NB4 (cell line): ENCODE measurements at places on chromosomes 11 and 22.
A peak's percentile ranks its signal among the peaks of the same experiment; 100 is the strongest.

DNA sequence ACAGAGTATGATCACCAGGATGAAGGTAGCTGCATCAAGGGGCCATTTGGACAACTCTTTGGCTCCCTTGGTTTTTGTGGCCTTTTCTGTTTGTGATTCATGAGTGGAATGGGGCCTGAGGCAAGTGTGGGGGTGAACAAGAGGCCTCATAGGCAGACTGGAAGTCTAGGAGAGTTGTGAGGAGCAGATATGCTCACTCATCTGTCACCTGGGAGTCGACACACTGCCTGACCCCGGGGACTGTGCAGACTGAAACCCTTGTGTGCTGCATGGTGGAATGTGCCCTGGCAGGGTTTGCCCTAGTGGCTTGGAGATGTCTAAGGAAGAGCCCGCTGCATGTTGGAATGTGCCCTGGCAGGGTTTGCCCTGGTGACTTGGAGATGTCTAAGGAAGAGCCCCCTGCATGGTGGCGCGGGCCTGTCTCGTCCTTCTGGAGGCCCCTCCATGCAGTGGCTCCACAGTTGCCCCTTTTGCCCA, 60.0 kb downstream of the MED15 start:
- DNase-seq = no peak

GRCh38 chr22:26918226-26918625, 260.8 kb downstream of the MIAT start:
- DNase-seq = no peak

DNA sequence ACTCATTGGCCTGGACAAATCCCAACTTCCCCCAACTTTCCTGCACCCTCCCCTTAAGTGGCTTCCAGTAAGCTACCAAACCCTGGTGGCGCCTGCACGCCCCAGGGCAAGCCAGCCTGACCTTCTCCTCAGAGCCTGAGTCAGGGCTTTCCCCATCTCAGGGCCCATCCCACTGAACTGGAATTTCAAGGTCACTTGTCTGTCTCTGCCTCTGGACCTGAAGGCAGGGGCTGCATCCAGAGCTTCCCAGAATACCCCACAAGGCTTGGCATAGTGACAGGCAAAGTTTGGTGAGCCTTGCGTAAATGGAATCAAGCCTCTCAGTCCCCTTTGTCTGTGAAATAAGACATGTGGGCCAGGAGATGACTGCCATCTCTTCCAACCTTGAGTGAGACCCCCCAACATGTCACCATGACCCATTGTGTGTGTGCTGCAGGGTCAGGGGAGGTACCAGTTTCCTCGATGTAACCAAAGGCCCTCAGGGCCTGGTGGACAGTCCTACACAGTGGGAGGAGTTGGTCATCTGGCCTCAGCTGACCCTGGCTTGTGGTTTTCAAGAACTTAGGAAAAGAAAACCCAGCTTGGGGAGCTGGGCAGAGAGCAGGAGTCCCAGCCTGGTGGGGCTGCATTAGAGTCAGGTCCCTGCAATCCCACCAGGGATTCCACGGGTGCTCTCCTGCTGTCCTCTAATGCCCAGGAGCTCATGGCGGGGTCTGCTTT, 8.9 kb downstream of the ALX4 start:
- no peak for DNase-seq

DNA sequence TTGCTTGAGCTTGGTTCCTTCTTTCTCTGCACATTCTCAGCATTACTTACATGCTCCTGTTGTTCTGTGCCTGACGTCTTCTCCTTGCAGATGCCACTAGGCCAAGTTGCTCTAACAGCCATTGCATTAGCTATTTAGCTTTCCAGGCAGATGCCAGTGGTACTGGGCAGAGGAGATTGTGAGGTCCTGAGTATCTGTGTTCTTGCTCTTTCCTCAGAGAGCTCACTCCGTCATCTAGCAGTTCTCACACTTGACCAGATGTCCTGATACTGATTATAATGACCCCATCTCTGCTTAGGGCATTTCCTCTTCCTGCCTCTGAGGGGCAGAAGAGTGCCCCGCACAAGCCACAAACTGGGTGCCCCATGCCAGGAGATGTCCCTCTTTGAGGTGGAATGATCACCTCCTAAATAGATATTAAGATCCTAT, 30.7 kb downstream of the ARHGAP1 start:
- DNase-seq = peak; percentile 80

DNA sequence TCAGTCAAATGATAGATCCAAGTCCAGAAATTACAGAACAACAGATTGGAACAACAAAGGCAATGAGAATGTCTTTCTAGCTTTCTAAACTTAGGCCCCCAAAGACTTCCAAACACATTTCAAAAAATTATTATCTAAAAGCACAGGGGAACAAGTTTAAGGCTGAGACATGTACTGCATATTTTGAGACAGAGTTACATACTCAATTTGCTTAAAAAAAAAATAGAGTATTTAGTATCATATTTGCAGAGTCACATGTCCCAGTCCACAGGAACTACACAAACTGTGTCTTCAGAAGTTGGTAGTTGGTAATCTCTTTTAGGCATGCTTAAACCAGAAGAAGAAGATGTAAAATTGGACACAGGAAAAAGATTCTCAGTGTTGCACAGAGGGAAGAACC, 127.2 kb downstream of the MAML2 start:
- DNase-seq = no peak

- no peak for DNase-seq
These were observed 362.3 kb upstream of the KIRREL3 start for GRCh38 chr11:127362754-127363308.

DNA sequence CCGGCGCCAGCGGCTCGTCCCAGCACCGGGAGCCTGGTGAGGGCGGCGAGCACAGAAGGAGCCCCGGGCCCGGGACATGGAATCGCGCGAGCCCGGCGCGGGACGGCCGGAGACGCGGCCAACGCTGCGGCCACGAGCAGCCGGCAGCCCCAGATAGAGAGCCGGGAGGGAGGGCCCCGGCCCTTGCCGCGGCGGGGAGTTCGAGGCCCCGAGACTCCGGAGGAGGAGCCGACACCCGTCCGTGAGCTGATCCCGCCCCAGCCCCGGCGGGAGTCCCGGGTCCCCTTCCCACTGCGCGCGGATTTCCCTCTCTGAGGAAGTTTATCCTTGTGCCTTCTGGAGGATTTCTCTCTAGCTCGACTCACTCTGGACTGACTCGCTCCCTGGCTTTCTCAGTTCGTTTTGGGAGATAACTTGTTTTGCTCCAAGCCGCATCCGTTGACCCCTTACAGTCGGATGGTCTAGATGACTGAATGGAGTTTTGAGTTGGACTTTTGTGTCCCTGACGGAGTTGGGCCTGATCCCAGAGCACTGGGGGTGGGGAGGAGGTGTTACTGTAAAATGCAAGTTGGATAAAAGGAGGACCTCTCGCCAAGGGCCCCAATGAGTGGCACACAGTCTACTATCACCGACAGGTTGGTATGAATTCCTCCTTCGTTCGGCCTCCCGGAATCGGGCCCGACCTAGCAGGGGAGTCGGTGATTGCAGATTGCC, 585 bp downstream of the ARHGEF12 start:
- no peak for DNase-seq

DNA sequence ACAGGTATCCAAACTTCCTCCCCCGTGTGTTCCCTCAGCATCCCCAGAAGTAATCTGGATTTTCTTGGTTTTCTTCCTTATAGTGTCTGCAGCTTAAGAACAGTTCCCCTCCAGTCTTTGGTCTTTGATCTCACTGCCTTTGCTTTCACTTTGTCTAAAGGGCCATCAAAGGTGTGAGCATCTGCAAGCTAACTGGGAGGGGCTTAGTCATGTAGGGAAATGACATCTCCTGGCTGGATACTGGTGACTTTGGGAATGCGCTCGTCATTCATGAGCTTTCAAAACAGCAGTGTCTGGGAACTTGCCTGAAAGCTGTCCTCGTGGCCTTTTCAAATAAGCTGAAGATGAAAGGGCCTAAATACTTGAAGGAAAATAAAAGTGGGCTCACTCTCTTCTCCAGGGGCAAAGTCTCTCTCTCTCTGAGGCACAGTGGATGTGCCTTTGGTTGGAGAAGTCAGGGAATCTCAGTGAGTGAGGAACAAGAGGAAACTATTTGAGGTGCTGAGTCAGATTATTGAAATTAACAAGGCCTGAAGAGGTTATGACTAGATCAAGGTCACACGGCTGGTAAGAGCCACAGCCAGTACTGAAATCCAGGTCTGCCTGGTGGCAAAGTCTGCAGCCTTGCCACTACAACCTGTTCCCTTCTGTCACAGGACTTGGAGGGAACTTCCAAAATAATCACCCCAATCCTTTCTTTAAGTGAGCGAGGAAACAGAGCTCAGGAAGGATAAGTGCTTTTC, 45.6 kb upstream of the TENM4 start:
- no peak for DNase-seq

DNA sequence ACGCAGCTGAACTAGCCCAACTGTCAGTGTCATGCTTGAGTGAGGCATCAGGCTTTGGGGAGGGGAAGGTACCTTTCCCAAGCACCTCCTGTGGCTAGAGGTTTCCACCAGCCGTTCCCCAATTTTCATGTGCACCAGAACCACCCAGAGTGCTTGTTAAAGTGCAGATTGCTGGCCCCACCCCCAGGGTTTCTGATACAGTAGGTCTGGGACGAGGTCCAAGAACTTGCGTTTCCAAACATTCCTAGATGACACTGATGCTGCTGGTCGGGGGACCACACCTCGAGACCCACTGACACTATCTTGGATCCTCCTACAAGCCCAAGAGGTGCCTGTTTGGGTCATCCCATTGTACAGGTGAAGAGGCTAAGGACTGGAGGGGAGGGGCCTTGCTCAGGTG, 59.8 kb downstream of the PDE2A start:
- no peak for DNase-seq

DNA sequence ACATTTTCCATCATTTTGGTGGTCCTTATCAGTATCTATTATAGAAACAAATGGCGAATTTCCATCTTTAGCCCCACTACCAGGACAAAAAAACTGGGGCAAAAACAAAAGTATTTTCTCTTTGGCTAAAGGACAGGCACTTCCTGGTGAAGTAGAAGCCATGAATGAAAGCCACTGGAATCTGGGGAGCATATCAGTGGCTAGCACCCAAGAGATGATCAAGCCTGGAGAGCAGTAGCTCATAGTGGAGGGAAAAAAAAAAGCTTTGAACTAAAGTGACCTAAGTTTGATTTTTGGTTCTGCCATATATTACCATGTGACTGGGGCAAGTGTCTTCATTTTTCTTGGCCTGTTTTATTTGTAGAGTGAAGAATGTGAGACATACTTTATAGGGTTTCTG, 272.3 kb downstream of the GUCY1A2 start:
- no peak for DNase-seq

- DNase-seq = no peak
These were observed 63.5 kb upstream of the TP53AIP1 start for GRCh38 chr11:129006161-129006560.

GRCh38 chr22:44828193-44828592, 75.8 kb downstream of the ARHGAP8 start:
- DNase-seq = peak; percentile 58

DNA sequence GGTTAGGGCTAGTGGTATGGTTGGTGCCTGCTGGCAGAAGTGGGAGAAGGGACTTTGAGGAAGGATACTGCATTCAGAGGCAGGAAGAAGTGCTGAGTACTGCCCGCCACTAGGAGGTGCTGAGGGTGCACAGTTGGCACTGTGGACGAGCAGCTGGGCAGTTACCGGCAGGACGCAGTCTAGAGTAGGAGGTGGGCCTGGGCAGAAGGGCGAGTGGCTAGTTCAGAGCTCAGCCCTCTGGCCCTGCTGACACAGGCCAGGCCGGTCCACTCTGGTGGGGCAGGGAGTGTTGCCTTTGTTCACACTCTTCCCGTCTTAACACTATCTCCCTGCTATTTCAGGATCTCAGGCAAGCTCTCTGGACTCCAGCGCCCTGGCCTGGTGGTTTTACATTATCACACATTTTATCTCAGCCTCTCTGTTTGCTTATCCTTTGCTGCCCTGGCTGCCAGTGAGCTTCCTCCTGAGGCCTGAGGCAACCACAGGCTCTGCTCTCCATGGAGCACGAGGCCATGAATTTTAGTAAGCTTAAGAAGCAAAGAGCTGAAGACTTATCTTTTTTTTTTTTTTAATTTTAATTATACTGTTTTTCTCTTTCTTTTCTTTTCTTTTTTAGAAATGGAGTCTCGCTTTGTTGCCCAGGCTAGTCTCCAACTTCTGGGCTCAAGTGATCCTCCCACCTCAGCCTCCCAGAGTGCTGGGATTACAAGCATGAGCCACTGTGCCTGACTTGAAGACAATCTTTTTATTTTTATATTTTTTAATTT, 26.9 kb downstream of the SNAP29 start:
- peak; percentile 76 for DNase-seq

DNA sequence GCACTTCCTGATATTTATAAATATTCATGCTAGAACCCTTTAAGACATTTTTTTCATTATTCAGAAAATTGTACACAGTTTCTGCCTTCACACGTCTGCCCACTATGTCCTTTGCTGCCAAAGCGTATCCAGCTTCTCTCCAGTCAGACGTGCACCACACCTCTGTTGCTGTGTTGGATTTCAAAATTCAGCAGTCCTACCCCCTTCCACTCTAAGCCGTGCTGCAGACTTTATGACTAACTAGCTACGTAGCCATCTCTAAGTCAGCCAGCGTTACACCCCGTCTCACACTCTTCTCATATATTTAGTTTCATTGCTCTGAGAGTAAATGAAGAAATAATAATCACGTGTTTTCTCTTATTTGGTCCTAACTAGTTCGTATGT, 28.2 kb upstream of the OPCML start:
- no peak for DNase-seq

GRCh38 chr22:37022483-37023337, 3.2 kb downstream of the MPST start:
- no peak for DNase-seq

- no peak for DNase-seq
These were observed 26.3 kb upstream of the RASD2 start for GRCh38 chr22:35514366-35514765.

GRCh38 chr22:45058622-45058912, 48.8 kb upstream of the PHF21B start:
- no peak for DNase-seq

DNA sequence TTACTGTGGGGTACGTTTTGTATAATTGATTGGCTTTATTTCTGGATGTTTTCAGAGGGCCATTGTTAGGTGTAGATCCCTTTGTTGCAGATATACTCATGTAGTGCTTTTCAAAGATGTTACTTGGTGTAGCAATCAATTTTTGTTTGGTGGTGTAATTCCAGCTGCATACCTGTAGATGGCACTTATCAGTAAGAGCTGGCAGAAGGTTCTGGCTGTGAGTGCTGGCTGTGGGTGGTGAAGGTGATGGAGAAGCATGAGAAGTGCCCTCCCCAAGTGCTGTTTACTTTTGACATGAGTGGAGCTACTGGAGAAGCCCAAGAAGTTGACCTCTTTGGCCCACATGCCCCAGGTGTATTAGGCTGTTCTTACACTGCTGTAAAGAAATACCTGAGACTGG, 1074.9 kb downstream of the FAM181B start:
- DNase-seq = peak; percentile 59

DNA sequence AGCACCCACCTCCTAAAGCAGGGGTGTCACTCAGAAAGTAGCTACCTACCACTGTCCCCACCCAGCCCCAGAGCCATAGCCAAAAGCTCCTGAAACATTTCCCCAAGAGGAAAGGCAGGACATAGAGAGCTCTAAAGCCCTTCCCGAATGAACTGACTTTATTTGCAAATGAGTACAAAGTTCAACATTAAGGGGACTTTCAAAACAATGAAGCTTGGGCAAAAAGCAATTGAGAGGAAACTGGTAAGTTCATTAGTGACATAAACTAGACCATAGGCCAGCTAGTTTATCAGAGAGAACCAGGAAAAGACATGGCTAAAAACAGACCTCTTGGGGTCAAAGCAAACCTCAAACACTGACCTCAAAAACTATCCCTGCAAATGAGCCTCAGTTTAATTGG, 72.7 kb downstream of the IGLL5 start:
- no peak for DNase-seq
